ENCODE measurements at places on chromosomes 5 and 9.

DNA sequence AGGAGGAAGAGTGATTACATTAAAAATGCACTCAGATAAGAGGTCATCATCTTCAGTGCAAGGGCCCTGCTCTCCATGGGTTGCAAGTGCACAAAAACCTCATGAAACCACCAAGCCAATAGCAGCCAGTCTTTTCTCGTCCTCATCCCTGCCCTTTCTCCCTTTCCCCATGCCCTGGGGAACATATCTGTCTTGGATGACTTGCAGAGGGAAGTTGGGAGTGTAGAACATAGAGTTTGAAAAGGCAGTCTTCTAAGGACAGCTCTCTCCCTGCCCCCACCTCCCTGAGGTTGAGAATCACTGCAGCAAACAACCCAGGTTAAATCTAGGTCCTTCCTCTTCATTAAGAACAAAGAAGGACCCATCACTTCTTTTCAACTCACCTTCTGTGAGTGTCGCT, 22.0 kb downstream of the DDX31 start:
- no peak for DNase-seq

DNA sequence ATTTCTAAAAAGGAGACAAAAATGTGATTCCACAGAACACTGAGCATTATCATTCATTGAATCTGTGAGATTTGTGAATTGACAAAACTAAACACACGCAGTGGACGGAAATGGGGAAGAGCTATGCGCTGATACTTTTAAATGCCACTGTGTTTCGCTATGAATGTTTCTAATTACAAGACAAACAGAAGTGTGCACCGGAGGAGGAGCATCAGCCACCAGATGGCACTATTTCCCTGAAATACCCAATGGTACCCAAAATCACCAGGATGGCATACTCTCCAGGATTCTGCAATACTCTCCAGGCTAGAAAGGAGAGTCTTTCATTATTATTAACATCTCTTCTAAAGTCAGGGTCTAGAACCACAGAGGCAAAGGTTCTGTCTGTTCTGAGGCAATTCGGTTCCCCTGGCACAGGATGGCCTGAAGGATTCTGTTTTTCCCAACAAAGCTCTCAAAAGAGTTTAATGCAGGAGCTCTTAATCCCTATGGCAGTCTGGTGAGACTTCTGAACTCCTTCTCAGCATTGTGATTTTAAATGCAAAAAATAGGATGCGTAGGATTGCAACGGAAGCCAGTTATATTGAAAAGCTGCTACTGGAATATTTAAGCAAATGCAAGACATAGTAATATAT, 13.8 kb upstream of the PUM3 start:
- DNase-seq = peak; percentile 56

GRCh38 chr9:35797311-35798109, 6.1 kb downstream of the NPR2 start:
- DNase-seq = no peak

GRCh38 chr5:73605223-73606087, 20.5 kb upstream of the ARHGEF28 start:
- DNase-seq = no peak

- DNase-seq = no peak
These were observed 47.3 kb upstream of the TNC start for GRCh38 chr9:115165233-115165632.

GRCh38 chr5:149053072-149053695, 9.7 kb downstream of the SH3TC2 start:
- no peak for DNase-seq

DNA sequence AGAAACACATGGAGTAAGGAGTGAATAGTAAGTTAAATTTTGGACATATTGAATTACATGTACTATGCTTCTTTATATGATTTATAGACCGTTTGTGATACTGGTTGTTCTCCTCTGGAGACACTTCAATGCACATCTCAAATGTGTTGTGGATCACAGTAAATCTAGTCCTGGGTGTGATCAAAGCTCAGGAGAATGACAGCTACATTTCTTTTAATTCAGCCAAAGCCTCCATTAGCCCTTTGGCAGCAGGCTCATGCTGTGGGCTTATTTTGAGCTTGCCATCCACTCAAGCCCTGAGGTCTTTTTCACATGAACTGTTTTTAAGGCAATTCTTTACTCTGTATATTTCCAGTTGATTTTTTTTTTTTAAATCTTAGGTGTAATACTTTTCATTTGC, 34.6 kb upstream of the ACTBL2 start:
- DNase-seq = no peak

DNA sequence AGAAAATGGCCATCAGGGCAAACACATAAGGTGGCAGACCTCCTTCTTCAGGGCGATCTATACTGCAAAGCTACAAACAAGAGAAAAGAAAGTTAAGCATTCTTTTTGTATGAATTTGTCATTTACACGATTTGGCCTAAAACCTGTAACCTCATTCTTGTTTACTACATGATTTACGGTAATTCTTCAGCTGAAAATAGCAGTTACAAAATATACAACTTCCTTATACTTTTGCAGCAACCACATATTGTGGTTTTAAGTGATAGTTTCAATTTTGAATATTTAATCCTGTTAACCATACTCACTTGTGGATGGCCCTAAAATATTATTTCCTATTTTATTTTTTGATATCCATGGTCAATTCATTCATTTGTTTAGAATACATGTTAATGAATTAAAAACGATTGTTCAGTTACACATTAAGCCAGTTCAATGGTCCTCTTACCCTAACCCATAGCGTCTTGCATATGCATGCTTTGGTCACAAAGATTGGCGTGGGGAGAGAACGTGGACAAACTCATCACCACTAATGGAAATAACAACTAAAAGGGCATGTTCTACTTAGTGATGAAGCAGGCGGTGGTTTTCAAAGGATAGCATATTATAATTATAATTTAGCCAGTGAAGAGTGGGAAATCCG, 16.6 kb downstream of the TUT7 start:
- no peak for DNase-seq

DNA sequence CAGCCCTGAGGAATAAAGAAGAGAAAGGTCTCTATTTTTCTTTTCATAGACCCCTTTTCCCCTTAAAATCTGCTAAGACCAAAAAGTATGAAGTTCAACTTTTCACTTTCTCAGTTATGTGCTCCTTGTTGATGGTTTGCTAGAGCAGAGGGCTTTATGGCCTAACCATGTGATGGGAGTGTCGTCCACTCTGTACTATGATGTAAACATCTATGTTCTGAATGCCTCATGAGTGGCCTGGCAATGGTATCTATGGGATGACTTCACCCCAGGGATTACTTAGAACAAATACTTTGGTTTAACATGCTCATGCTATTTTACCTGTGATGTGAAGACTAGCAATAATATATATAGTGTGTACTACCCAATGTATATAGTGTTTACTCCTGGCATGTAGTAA, 43.7 kb upstream of the MIER3 start:
- no peak for DNase-seq

DNA sequence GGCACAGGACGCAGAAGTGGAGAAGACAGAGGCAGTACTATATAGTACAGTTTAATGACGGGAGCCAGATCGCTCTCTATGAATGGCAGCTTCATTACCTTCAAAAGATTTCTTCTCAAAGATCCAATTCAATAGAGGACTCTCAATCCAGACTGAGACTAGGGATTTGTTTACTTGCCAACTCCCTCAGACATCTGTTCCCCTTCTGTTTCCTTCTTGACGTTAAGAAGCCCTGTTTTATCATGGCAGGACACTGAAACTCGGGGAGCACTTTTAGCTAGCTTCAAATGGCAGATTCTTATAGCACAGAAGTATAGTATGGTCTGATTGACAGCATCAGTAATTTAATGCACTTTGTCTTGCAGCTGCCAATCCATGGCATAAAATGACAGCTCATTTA, 747.3 kb upstream of the C9orf72 start:
- no peak for DNase-seq
